NCI-H1092 (cell line): ENCODE measurements at places on chromosomes 5 and 9.
A peak's percentile ranks its signal among the peaks of the same experiment; 100 is the strongest.

DNA sequence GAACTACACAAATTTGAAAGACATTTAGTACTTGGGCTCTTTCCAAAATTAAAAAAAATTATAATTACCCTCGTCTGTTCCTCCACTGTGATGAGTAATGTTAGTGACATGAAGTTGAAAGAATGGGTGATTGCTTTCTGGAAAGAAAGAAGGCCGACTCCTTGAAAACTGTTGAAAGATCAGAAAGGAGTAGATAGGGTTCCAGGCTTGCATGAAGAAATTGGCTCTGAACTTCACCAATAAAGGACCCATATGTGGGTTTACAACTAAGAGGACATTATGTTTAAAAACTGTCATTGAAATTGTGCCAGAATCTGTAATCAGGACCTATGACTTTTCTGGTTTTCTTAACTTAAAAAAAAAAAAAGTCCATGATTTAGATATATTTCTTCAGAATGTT, 20.7 kb upstream of the MOCS2 start:
- DNase-seq = no peak

DNA sequence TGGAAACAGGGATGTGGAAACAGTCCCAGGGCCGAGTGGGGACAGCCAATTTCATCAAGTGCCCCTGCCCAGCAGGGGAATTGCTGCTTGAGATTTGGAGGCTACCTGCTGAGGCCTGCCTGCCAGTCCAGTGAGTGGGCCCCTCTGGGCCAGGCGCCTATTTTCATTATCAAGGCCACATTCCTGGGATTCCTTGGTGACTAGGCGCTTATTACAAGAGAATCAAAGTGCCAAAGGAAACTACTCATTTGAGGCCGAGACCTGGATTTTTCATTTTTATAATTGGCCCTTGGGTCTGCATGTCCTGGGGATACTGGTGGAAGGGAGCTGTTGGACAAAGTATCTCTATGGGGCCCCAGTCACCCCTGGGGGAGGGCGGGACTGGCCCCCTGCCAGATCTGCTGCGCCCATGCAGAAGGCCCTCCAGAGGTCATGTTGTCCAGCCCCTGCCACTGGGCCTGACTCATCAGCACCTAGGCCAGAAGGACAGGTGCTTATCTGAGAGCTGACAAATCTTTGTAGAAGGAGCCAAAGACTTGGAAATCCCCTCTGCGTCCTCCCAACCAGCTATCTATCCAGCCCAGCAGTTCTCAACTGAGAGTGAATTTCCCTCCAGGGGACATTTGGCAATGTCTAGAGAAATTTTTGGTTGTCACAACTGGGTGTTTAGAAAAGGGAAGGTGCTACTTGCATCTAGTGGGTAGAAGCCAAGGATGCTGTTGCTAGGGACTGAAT, 45.6 kb downstream of the FOXI1 start:
- no peak for DNase-seq

DNA sequence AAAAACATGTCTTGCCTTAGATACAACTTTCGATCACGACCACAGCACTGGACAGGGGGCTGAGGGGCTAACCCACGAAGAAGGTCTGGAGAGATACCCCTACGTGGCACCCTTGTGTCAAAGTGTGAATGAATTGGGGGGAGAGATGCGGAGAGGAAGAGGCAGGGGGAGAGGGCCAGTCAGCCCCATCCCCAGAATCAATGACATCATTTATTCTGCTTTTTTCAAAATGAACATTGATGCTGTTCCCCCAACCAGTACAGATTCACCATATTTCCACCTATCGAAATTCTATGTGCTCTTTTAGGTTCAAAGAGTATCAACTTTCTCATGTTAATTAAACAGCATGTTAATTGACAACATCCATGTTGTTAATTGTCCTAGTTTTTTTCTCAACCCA, 32.4 kb downstream of the DAP start:
- DNase-seq = no peak

DNA sequence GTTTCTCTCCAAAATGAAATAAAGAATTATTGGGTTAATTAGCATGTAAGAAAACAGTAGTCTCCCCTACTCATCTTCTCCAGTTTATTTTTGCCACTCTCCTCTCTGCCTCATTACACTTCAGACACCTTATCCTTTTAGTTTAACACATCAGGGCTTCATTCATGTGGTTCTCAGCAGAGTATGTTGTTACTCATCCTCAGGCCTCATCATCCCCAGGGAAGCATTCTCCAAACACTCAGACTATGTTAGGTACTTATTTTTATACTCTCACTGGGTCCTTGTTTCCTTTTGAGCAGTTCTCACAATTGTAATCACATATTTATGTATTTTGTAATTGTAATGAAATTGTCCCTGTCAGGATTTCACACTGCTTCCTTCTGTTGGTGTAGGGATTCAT, 470.5 kb downstream of the PDE4D start:
- no peak for DNase-seq

GRCh38 chr5:69206528-69207190, 17.3 kb downstream of the CENPH start:
- no peak for DNase-seq

- DNase-seq = no peak
These were observed 7.6 kb upstream of the DNAJA1 start for GRCh38 chr9:33017283-33018041.

DNA sequence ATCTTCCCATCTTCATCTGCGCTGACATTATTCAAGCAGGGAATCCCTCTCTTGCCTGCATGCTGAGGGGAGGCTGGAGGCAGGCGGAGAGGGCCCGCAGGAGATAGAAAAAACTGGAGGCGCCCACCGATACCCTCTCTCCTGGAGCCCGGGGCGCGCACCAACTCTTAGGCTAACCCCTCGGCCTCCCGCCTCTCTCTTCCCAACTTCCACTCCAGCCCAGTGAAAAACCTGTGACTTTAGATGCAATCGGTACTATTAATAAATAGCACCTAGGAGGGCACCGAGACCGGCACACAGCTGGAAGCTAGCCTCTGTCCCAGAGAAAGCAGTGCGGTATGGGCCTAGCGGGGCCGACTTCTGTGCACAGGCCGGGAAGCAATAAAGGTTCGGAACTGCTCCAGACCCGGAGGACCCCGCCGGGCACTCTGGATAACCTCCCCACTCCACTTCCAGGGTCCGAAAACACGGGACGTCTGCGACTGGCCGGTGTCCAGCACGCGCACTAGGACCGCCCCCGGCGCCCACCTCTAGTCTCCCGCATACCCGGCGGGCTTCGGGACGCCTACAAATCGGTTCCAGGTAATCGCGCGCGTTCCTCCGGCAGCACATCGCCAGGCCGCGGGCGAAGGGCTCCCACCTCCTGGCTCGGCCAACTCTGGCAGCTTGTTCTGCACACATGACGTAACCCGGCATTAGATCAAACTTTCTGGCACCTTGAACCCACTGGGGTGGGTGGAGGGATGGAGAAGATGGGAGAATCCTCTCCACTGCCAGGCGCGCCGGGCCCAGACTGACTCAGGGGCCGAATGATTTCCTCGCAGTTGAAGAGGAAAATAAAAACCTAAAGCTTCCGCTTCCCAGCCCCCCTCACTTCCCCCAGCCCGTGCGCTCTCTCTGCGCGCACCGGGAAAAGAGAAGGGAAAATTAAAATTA, 1.4 kb downstream of the EFNA5 start:
- no peak for DNase-seq

DNA sequence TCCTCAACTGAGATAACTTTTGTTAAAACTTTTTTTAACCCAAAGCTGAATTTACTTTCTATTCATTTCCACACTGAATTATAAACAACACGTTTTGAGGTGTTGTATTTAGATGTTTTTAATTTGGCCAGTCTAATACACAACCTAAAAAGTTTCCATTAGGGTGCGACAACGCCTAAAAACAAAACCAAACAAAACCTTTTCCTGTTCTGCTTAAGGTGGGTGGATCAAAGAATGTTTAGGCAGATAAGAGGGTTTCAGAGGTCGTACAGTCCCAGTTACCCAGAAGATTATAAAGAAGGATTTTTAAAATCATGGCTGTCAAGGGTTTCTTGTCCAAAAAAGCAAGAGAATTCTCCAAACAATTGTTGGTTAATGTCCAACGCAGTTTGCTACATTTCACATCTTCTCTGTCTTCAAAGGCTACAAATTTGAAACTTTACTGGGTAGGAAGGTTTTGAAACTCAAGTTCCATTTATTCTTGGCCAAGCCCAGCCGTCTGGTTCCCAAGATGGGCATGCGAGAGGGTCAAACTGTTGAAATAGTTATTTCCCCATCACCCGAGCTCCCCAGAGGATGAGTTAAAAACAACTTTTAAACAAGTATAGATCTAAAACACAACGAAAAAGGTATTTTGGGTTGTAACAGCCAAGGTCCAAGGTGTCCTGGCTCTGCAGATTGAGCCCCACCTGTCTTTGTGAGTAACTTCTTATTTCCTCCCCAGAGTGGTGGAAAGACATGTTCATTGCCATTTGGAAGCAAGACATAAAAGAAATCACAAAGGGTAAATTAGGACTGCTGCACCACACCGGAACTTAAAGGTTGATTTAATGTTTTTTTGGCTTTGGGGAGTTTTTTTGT, 122.8 kb upstream of the MAP3K1 start:
- DNase-seq = no peak

- no peak for DNase-seq
These were observed 86.7 kb downstream of the SLC1A3 start for GRCh38 chr5:36692791-36693763.

DNA sequence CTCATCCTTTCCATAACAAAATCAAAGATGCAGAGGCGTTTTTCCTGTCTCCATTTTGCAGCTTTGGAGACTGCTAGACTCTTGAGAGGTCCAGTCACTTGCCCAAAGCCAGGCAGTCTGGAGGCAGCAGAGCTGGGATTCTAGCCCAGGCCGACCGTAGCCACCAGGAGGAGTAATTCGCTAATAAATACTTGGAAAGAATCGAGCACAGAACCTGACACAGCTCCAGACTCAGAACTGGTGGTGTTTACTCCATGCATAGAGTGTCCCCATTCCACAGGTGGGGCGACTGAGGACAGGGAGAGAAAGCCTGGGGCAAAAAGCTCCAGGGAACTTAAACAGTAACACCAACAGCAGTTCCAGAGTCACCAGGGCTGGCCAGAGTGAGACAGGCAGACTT, 10.7 kb upstream of the CERCAM start:
- no peak for DNase-seq

- DNase-seq = peak; percentile 84
These were observed 99.9 kb downstream of the ANKRD18B start for GRCh38 chr9:33623658-33624586.

- DNase-seq = no peak
These were observed 341.8 kb upstream of the CTNND2 start for GRCh38 chr5:12246036-12246435.

DNA sequence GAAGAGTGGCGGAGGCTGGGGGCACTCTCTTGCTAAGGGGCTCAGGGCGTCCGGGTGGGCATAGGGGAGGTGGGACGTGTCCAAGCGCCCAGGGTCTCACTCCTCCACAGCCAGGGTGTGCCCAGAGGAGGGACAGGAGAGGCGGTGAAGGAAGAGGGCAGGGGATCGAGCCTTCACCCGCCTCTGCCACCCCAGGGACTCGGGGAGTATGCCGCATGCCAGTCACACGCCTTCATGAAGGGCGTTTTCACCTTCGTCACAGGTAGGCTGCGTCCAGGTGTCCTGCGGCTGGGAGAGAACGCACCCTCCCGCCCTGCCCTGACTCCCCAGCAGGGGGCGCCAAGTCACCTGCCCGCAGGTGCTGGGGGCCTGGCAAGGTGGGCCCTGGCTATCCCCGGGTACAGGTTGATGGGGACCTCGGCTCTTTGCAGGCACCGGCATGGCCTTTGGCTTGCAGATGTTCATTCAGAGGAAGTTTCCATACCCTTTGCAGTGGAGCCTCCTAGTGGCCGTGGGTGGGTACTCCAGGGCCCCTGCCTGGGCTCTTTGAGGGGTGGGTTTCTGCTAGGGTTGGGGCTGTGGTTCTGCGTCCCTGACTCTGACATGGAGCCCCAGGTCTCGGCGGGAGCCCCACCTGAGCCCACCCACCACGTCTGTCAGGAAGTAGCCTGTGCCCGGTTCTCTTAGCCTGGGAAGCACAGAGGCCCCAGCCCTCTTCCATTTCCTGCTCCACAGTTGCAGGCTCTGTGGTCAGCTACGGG, 552 bp downstream of the TMEM141 start:
- DNase-seq = no peak

DNA sequence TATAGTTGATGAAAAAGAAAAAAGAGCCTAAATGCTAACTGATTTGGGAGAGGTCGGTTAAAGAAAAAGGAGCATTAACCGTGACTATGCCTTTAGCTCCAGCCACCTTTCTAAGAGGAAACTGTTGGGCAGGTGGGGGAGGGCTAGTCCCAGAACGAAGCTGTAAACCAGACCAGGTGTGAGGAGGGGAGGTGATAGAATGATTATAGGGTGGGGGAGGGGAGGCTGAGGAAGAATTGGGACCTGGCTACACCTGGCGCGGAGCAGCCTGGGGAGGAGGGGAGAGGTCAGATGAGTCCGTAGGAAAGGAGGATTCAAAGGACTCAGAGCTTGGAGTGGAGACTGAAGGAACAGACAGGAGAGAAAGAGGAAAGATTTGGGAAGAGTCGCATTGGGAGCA, 73.4 kb downstream of the PHAX start:
- DNase-seq = no peak

DNA sequence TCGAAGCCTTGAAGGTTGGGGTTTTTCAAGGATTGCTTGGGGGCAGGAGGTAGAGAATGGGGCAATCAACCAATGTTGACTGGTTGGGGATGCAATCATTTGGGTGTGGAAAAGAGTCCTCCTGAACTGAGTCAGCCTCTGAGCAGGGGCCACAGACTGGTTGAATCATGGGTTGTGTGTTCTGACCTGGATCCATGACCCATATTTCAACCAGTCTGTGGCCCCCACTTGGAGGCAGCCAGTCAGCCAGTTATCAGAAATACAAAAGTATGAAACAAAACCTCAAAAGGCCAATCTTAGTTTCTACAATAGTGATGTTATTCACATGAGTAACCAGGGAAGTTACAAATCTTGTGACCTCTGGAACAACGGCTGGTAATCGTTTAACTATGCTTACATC, 81.4 kb upstream of the RANBP6 start:
- no peak for DNase-seq

- no peak for DNase-seq
These were observed 8.0 kb upstream of the PLPP6 start for GRCh38 chr9:4654084-4654483.

- DNase-seq = no peak
These were observed 97.8 kb downstream of the FBXW11 start for GRCh38 chr5:171908638-171909037.

- DNase-seq = no peak
These were observed 127.9 kb upstream of the SGCD start for GRCh38 chr5:156199045-156199444.

- DNase-seq = no peak
These were observed 148.9 kb downstream of the RXRA start for GRCh38 chr9:134475011-134475790.

GRCh38 chr9:133739408-133740280, 1.5 kb upstream of the SARDH start:
- no peak for DNase-seq

DNA sequence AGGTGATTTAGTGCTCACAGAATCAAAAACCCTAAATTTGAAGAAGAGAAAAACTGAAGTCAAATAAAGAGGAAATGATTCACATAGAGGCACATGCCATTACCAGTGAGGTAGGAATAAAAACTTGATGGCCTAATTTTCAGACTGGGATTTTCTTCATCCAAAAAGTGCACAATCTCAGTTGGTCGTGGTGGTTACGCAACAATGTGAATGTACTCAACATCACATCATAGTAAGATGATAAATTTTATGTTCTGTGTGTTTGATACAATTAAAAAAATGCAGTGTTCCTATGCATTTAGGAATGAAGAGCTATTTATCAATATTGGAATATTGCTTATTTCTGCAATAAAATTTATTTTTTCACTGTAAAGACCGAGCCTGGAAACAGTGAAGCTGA, 60.7 kb downstream of the SV2C start:
- DNase-seq = no peak

GRCh38 chr5:145991044-145991575, 54.7 kb downstream of the SH3RF2 start:
- no peak for DNase-seq

GRCh38 chr9:88521308-88521707, 13.7 kb upstream of the NXNL2 start:
- no peak for DNase-seq
